Uterus (tissue), 4 donors: ENCODE measurements at places on chromosomes 2 and 18. TPM values are rescaled to one million over a fixed set of nuclear protein-coding genes. Genes with fewer than 3 reads are reported as not detected.

- DNase-seq: peak; percentile 13
Measured at GRCh38 chr18:79493801-79494211, 98.1 kb downstream of the NFATC1 start.

GRCh38 chr2:105746177-105747080, 1.7 kb downstream of the NCK2 start:
- peak; percentile 39 for DNase-seq

GRCh38 chr2:147621656-147622197, 223.1 kb upstream of the ACVR2A start:
- DNase-seq: no peak

- no peak for DNase-seq
Measured at GRCh38 chr2:72895759-72896281, 8.6 kb downstream of the SPR start.

The PID1 gene
- total RNA-seq: 38.8 TPM
